NCI-H2081 treated with DMSO at 0.1 percent for 48 hours (cell line): ENCODE measurements at places on chromosomes 5 and 9.

DNA sequence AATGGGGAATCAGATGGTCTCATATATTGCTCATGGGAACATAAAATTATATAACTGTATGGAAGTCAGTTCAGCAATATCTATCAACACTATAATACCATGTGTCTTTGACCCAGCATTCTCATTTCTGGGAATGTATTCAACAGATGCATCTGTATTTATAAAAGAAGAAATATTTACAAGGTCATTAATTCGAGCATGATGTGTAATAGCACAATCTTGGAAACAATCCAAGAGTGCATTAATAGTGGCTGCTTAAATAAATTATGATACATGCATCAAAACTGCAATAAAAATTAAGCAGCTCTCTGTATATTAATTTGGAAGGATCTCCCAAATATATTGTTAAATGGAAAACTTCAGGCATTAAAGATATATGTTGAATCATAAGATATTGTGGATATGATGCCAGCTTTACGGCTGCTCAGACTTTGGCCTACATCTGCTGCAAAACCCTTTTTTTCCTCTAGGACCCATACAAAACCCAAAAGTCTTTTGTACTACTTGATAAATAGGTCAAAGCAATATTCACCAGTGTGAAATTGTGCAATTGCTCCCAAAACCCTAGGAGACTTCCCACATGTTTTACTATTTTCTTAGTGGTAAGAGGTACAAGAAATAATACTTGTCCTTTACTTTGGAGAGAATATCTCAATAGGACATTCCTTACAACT is 45.3 kb upstream of the ISOC1 start:
- DNase-seq, result no peak

DNA sequence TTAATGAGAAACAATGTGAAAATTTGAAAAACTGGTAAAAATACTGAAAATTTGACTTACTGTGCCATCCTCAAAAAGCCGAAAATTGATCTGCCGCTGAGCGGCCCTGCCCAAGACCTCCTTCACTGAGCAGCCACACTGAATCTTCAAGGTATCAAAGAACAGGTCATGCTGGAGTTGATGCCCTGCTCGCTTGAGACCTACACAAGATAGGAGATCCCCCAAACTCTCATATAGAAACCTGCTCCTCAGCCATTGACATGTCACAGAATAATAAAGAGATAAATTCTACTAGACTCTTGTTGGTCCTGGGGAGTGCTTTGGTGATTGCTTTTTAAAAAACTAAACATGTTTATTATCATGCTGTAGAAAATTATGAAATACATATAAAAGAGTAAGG is 52.7 kb downstream of the GLDC start:
- no peak for DNase-seq

DNA sequence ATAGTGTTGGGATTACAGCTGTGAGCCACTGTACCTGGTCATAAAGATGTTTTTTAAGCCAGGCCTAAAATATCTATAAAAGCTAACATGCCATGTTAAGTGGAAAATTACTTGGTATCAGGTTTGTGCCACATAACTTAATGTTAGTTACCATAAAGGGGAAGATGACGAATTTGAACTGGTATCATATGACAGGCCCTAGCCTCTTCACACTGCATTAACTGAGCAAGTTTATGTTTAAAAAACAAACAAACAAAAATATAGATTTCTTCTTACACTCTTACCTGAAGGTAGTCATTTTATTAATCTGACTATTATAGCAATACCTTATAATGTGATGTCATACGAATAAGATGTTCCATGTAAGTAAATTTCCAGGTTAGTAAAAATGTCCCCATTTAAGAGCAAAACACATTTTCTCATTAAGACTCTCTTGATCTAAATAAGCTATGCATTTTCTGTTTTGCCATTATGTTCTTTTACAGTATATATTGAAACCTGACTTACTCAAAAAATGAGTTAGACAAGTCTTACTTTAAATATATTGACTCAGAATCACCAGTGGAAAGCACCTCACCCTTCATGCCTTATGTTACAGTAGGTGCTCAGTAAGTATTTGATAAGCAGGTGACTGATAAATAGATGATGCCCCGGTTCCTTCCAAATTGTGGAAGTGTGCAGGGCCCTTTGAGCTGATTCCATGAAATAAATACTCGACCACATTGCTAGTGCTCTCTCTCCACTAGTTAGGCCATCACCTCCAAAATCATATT is 125.4 kb downstream of the CDC42SE2 start:
- no peak for DNase-seq

DNA sequence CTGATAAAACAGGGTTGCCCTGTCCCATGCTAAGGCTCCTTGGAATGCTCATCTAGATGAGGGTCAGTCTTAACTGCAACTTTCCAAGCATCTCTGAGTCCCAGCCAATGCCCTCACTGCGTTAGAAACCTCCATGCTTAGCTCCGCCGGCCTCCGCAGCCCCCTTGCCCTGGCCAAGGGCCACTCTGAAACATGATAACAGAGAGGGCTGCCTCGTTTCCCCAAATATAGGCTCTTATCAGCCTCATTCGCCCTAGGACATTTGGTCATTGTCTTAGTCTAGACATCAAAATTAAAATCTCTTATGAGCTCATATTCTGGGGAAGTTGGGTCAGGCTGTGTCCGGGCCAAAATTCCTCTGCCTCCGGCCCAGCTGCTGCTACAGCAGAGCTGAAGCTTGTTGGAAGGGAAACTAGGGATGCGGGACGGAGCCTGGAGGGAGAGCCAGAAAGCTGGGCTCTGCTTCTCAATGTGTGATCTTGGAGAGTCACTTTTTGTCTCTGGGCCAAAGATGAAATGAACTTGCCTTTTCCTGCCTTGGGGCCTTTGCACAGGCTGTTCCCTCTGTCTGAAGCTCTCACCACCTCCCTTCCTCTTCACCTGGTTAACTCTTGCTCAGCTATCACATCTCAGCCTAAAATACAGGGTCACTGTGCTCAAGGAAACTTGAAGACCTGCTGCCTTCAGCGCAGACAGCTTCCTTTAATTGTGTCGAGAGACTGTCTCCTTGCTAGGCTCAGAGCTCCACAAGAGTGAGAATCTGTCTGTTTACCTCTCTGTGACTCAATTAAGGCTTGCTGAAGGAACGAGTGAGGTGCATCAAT is 191.3 kb downstream of the RGS3 start:
- no peak for DNase-seq

DNA sequence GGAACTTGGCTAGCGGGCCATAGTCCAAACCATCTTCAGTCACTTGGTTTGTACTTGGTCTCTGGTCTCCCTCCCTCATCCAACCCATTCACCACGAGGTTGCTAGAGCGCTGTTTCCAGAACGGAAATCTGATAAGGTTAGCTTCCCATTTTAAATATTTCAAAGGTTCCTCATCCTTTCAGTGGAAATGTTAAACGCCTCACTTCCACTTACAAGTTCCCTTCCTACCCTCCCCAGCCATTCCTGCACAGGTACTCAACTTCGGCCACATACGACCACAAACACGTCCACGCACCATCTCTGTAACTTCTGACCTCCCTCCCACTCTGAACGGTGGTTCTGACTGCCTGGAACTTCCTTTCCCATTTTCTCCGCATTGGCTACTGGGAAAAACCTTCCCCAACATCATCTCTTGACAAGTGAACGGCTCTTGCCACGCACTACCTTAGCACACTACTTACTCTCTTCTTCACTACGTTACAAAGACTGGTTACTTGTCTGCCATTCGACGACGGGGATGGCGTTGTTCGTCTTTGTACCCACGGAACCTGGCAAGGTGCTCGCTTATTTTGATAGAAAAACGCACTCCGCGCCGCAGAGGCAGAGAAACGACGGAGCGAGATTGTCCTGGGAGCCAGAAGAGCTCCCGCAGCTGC is 629 bp downstream of the CCNH start:
- DNase-seq, result no peak

DNA sequence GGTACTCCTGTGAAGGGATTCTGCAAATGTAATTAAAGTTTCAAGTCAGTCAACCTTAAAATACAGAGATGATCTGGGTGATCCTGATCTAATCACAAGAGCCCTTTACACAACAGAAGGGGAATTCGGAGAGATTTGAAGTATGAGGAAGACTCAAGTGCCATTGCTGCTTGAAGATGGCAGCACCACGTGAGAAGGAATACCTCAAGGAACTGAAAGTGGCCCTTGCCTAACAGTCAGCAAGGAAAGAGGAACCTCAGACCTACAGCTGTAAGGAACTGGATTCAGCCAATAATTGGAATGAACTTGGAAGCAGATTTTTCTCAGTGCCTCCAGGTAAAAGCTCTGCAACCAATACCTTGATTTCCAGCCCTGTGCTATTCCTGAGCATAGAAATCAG is 87.4 kb downstream of the THBS4 start:
- no peak for DNase-seq

DNA sequence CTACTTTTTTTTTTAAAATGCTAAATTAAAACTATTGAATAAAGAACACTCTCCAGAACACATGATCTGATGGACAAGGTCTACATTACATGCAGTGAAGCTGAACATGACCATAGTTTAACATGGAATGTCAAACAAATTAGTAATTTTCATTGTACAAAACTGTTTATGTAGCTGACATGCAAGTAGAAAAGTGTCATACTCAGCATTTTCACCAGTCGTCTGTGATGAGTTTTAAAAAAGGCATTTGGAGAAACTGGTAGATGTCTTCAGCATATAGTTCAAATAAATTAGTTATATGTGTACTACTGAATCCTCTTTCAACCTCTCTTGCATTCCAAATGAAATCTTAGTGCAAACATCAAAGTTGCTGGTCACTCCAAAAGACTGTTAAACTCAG is 301.9 kb downstream of the FER start:
- DNase-seq, result no peak

GRCh38 chr5:163459462-163459818 is 462 bp downstream of the NUDCD2 start:
- DNase-seq, result no peak

DNA sequence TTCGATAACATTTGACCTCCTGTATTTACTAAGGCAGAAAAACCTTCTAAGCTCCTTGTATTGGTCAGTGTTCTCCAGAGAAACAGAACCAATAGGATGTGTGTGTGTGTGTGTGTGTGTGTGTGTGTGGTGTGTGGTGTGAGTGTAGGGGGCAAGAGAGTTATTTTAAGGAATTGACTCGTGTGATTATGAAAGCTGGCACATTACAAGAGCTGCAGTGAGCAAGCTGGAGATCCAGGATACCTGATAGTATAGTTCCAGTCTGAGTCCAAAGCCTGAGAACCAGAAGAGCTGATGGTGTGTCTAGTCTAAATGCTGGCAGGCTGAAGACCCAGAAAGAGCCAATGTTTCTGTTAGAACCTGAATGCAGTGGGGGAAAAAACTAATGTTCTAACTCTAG is 21.2 kb upstream of the PIK3R1 start:
- no peak for DNase-seq

DNA sequence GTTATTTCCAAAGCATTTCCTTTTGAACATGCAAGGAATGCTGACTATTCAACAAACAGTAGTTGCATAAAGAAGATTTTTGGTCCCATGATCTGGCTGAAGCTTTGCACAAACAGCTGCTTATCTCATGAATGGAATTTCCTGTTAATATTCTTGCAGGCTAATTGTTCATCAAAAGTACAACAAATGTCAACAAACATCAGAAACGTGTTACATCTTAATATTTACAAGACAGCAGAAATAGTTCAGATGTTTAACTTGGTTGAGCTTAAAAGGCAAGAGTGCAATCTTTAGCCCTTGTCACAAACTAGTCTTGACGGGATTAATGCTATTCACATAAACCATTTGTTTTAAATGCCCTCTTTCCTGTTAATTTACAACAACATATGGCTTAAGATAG is 47.9 kb upstream of the BASP1 start:
- no peak for DNase-seq

GRCh38 chr9:69122549-69123141 is 51.4 kb upstream of the TJP2 start:
- DNase-seq, result no peak

- DNase-seq, result no peak
Observed at GRCh38 chr5:31972558-31972957, 201.6 kb downstream of the GOLPH3 start.

DNA sequence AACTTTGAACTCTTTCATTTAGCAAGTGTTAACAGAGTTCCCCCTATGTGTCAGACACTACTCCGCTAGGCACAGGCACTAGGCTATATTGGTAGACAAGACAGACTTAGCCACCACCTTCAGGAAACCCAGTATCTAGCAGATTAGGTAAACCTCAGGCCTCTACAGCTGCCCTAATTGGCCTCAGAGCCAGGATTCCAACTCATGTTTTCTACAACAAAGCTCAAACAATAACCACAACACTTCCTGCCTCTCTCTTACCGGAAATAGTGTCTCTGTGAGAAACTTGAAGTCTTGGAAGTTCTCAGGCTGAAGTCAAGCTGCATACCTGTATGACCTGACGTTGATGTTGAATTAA is 116.6 kb upstream of the SLC44A1 start:
- no peak for DNase-seq

DNA sequence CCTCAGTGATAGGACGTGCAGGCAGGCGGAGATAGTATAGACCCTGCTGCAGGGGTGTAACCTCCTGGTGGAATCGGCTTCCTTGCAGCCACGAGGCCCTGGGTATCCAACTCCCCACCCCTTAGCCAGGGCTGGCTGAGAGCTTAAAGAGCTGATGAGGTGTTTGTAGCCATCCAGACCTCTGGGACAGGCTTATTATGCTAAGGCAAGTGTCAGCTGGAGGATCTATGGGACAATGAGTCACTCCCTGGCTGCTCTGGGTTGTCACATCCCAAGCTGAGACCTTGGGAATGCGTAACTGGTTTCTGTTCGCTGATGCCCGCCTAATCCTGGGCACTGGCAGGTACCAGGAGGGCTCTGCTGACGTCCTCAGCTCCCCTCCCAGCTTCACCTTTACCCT is 38.9 kb downstream of the DAB2IP start:
- DNase-seq, result no peak

- no peak for DNase-seq
Observed at GRCh38 chr5:72653586-72653985, 146.4 kb upstream of the ZNF366 start.

DNA sequence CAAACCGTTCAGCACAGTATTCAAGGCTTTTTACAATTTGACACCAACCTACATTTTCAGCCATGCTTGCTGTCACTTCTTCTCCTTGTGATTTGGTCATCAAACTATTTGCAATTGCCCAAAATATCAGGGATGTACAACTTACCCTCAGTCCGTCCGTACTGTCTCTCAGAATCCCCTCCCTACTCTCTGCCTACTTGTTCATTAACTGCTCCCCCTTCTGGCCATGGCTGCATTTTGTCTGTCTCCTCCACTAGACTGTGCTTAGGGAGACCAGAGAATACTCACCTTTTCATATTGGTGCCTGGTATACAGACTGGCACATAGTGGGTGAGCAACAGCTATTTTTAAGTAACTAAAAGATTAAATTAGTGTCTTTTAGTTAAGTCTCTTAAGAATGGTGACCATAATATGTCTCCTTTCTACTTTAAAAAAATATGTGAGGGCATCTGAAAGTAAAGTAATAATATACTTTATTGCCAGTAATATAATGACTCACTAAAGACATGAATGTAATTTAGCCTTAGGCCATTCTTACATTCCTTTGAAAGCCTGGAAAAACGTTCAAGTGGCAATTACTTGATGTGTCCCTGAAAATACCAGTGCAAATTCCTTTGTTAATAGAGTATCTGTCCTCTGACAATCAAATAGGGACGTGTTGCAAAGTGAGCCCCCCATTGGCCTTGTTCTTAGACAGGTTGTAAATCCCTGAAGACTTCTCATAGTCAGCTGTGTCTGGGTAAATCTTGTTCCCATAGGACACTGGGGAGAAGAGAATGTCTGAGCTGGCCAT is 27.8 kb downstream of the PRLR start:
- no peak for DNase-seq

GRCh38 chr5:157356576-157356975 is 90.7 kb downstream of the CYFIP2 start:
- no peak for DNase-seq

GRCh38 chr5:138064526-138064925 is 19.3 kb upstream of the WNT8A start:
- DNase-seq, result no peak

GRCh38 chr5:155978850-155979249 is 348.1 kb upstream of the SGCD start:
- DNase-seq, result no peak
